Ammon's horn (tissue), 1 donor: ENCODE measurements at places on chromosomes 3 and 15.

GRCh38 chr3:3126477-3127431, at the start of gene TRNT1:
Gene TRNT1 (plus strand): TSS chr3:3126940. CDS start chr3:3129041, 2,101 bp downstream.
- peak; percentile 97 for DNase-seq

GRCh38 chr3:61350782-61351309, 99.6 kb upstream of the FHIT start:
- DNase-seq = no peak

DNA sequence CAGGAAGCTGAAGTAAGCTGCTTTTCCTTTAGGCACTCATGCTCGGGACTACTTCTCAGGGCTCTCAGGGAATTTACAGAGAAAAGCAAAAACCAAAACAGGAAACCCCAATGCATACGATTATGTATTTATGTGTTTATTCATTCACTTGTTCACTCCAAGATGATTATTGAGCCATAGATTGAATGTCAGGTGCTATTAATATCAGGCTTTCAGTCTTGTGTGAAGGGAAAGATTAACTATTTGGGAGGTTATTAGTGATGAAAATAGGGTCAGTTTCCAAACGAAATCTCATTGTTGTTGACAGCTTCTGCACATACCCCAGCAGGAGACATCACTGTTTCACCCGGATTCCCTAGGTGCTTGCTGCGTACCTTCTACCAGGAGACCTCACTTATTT, 135.8 kb downstream of the NEK11 start:
- no peak for DNase-seq

DNA sequence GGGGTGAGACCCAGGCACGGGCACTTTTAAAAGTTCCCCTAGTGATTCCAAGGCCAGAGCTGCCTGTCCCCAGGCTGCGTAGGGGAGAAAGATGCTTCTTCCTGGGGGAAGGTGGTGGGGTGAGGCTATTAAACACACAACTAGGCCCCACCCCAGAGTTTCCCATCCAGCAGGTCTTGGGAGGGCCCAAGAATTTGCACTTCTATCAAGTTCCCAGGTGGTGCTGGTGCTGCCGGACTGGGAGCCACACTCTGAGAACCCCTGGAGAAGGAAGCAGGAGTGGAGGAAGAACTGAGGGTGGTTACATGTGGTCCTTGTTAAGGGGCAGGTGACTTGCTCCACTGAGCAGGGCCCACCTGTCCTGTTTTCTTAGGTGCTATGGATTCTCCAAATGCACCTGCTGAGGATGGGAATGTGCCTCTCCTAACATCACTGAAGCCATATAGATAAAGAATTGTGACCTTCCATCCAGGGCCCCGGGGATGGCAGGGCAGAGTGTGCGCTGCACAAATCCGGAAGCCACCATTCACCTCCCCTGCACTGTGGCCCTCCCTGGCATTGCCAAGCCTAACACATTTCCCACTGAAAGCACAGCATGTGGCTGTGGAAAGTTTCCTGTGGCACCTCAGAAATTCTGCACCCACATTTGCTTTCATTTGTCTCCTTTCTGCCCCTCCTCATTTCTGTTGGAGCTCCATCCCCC, 111.5 kb upstream of the MEF2A start:
- DNase-seq = no peak

GRCh38 chr3:187191271-187191670, 6.0 kb upstream of the RTP1 start:
- DNase-seq = no peak

- DNase-seq = peak; percentile 38
These were observed 115.9 kb upstream of the ST8SIA2 start for GRCh38 chr15:92277776-92278175.

DNA sequence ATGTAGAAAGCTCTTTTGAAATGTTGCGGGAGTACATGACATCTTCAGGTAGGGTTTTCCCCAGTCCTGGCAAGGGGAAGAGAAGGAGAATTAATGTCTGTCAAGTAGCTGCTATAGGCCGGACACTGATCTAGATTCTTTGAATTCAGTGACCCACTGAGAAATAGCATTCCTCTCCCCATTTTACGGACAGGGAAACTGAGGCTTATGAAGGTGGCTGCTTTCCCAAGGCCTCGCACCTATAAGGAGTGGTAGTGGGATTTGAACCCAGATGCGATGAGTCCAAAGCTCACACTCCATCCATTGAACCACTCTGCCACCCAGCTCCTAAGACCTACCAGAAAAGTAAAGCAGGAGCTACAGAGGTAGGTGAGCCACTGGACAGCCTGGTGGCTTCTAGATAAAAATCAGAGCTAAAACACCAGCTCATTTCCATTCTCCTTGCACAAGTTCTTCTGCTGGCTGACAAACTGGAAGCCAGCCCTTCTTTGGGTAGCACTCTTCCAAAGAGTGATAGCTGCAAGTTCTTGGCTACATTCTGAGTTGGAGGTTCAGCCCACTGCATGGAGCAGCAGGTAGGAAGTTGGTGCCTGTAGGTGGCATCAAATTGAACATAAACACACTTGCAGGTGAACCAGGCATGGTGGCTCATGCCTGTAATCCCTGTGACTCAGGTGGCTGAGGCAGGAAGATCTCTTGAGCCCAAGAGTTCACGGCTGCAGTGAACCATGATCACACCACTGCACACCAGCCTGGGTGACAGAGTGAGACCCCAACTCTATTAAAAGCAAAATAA, 22.0 kb downstream of the ZNF710 start:
- no peak for DNase-seq

- no peak for DNase-seq
These were observed 667.1 kb upstream of the NR2F2 start for GRCh38 chr15:95663156-95664100.

DNA sequence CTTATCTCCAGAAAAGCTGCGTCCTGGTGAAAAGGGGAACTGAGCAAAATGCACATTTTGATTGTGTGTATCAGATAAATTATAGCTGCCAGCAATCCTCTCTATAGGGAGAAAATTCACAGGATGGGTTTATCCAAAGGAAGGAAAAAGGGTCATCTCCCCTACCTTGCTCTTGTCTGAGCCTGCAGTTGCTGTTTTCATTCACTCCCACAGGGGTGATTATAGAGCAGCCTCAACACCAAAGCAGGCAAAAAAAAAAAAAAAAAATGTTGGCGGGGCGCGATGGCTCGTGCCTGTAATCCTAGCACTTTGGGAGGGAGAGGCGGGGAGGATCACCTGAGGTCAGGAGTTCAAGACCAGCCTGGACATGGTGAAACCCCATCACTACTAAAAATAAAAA, 333.7 kb downstream of the ROBO2 start:
- DNase-seq = no peak

DNA sequence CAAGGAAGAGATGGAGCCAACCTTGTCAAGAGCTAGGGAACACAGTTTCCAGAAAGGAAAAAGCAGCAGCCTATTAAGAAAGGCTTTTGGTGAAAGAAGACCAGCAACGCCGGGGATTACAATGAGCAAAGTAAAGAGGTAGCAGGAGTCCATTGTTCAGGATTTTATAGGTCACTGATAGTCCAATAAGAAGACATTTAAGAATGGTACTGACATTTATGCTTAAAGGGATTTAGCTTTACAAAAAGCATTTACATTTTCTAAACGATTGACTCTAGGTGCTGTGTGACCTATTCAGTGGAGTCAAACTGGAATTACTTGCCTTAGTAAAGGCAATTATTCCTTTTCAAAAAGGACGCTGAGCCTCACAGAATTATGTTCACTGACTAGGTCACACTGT, 40.8 kb downstream of the CSNK1G1 start:
- DNase-seq = no peak
